Brain pericyte (primary cell): ENCODE measurements at places on chromosomes 13 and 19.

- no peak for DNase-seq
Observed at GRCh38 chr13:60571571-60571970, 174.6 kb downstream of the TDRD3 start.

DNA sequence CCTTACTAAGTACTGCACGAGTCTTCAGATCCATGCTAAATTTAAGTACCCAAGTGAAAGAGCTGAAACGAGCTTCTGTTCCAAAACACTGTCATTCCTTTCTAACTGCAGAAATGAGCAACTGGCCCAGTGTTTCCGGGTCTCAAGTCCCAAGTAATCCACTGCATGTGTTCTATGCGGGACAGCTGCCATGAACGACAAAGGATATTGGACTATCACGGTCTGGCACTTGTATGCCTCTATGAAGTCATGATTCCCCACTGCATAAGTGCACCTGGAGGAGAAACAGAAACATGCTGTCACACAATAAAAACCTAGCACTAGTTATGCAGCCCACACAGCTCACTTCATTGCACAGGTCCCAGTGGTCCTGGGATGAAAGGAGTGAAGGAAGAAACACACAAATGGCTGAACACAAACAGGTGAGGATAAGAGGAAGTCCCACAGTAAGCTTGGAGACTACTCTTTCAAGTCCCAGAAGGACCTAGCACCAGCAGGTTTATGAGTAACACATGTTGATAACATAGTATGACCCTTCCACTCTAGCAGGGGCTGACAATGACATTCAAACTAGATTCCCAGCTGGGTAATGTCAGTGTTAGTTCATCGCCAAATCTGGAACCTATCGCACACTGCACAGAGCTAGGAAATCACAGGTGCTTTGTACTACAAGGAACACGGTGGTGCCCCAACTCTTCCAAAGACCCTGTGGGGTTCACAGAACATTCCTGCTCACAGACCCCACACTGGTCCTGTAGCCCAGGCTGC is 11.3 kb downstream of the PCID2 start:
- DNase-seq: no peak

DNA sequence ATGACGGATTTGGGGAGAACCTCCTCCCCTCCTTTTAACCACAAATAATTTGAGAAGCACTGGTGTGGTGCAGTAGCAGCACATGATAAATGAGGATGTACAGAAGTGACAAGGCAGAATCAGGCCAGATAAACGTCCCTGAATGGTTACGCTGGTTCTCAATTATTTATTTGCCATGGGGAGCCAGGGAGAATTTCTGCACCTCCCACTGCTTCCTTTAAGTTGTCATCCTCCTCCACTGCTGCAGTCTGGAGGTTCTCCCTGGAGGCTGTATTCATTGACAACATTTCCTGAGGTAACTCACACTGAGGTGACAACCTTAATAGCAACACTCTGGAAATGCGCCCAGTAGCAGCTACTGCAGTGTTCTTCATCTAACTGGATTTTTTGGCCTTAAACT is 308.9 kb upstream of the SLITRK1 start:
- DNase-seq: no peak

DNA sequence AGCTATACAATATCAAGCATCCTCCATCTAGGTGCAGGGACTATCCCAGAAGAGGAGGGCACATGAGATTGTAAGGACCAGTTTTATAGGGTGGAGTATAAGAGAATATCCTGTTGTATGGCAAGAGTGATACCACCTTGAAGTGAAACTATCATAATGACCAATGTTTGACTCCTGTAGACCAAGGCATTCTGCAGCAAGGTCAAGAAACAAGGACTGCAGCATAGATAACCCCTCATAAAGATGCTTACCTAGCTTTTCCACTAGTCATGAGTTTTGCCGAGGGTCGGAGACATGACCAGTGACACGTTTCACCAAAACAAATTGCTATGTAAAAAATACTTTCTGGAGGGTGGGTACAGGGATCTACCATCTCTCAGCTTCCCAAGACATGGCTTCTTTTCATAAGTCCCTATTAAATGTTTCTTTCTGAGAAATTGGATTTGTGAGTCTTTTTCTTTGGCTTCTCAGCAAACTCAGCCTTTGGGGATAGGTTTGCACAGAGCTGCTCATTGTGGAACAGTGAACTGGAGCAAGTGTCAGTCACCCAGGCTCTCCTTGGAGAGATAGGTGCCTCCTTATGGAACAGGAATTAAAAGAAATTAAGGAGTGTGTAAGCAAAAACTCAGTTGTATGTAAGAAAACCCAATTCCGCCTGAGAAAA is 28.2 kb upstream of the CYSLTR2 start:
- no peak for DNase-seq

DNA sequence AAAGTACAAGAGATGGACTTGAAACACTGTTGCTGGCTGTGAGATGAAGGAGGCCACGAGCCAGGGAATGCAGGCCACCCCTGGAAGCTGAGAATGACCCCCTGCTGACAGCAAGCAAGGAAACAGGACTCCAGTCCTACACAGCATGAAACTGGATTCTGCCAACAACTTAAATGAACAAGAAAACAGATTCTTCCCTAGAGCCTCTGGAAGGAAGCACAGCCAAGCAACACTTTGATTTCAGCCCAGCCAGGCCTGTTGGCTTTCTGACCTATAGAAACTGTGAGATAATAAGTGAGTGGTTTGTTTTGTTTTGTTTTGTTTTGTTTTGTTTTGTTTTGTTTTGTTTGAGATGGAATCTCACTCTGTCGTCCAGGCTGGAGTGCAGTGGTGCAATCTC is 105.3 kb upstream of the CACNA1A start:
- DNase-seq: peak; percentile 56

GRCh38 chr13:40780822-40781401 is 8.5 kb upstream of the SLC25A15 start:
- no peak for DNase-seq

DNA sequence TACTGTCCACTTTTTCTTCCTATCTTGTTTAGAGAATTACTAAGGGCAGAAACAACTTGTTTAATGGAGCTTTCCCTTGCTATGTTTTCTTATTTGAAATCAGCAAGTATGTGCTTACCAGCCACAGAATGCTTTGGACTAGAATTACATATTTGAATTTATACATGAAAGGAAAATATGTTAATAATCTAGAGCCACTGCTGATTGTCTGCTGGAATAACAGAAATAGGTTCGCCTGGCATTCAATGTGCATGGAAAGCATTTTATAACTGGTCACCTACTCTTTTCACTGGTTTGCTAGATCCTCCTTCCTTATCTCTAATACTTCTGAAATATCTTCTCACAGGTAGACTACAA is 8.0 kb downstream of the EFNB2 start:
- no peak for DNase-seq

DNA sequence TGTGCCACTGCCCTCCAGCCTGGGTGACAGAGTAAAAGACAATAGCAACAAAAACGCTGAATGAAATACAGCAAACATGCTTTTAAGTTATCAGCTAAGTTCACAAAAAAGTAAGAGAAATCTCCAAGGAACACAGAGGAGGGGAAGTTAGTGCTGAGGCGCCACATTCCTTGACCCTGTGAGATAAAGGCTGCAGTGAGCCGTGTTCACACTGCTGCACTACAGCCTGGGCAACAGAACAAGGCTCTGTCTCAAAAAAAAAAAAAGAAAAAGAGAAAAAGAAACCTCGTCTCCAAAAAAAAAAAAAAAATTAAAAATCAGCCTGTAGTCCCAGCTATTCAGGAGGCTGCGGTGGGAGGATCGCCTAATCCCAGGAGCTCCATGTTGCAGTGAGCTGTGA is 16.3 kb upstream of the DOCK6 start:
- DNase-seq: no peak

DNA sequence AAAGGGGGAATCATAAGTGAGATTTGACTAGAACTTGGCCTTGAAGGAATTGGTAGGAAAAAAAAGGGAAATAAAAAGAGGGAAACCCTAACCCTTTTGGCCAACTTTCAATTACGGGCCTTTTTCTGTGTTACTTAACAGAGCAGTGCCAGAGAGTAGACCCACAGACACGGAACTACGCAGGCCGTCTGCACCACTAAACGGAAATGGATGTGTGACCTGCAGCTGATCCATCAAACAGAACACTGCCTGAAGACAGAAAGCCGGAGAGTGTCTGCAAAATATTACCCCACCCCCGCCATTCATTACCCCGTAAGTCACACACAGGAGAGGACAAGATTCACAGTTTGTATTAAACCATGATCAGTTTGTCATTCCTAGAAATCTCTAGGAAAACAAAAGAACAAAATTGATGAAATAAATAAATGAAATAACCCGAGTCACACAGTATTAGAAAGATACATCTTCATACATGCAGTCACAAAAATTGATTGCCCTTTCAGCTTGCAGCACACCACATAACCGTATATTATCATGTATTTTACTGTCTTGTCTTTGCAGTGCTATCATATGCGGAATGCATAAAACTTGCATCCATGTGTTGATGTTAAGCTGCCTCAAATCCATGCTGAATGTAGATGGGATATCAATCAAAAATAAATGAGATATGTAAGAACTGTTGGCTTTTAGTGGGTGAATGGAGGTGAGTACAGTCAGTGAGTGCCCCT is 424.7 kb downstream of the IRS2 start:
- no peak for DNase-seq

DNA sequence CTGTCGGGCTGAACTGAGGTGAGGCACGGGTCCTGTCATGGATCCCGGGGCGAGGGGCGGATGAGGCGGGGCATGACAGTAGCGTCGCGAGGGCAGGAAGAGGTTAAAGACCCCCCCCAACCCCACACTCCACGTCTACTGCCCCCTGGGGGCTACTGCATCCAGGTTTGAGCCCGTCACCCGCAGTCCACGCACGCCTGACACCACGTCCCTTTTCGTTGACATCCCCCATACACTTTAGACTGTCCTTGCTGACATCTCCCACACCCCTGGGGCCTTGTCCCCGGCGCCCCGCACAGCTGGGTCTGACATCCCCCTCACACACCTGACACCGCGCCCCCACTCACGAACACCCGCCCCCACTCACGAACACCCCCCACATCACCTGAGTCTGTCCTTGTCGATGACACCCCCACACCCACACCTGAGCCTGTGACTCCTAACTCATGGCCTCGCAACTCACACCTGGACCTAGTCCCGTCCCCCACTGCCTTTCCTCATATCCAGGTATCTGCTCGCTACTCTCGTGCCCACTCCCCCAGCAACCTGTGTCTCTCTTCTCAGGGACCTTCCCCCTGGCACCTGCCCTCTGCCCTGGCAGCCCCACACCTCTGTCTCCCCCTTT is 416 bp downstream of the SLC25A42 start:
- DNase-seq: no peak
